ENCODE measurements at places on chromosomes 2 and 18.

- no peak for DNase-seq
Observed at GRCh38 chr2:156434461-156435291, 1.5 kb upstream of the GPD2 start.

- no peak for DNase-seq
Observed at GRCh38 chr2:222034058-222034457, 264.7 kb downstream of the PAX3 start.

- DNase-seq = no peak
Observed at GRCh38 chr18:23135550-23136325, 453 bp downstream of the CABLES1 start.

DNA sequence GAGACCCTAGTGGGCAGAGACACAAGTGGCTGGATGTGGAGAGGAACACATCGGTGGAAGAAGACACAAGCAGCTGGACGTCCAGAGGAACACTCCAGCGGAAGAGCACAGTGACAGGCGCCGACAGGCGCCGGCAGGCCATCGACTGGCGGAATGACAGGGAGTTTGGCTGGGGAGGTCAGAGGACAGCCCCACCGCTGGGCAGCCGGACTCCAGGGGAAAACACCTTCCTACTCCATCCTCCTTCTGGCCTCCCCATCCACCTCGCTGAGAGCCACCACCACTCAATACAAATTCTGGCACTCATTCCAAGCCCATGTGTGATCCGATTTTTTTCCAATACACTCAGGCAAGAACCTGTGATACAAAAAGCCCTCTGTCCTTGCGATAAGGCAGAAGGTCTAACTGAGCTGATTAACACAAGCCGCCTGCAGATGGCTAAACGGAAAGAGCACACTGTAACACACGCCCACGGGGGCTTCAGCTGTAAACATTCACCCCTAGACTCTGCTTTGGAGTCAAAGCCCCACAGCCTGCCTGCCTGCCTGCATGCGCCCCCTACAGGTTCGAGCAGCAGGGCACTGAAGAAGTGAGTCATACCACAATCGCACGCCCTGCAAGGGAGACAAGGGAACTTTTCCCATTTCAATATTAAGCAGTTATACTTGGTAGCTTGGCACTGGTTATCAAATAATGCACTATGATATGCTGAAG is 50.2 kb upstream of the LRP1B start:
- DNase-seq = no peak

- DNase-seq = no peak
Observed at GRCh38 chr2:40394031-40394430, 57.9 kb downstream of the SLC8A1 start.

GRCh38 chr2:96197546-96198255 is 10.9 kb downstream of the STARD7 start:
- DNase-seq = no peak

DNA sequence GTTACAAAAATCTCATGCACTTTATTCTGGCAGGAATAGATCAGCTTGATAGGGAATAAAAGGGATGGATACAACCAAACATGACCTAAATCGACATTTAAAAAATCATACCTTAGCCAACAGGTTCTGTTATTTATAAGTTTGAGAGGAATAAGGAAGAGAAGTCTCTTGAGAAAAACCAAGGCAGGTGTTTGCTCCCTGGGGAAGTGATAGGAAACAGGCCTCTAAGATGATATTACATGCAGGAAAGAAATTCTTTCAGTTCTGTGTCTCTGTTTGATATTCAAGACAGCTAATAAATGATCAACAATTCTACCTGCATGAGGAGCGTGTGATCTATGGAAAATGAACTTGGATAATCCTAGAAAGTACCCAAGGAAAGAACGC is 184.8 kb upstream of the ZEB2 start:
- no peak for DNase-seq

GRCh38 chr18:39843546-39843945 is 2111.5 kb upstream of the PIK3C3 start:
- DNase-seq = no peak

DNA sequence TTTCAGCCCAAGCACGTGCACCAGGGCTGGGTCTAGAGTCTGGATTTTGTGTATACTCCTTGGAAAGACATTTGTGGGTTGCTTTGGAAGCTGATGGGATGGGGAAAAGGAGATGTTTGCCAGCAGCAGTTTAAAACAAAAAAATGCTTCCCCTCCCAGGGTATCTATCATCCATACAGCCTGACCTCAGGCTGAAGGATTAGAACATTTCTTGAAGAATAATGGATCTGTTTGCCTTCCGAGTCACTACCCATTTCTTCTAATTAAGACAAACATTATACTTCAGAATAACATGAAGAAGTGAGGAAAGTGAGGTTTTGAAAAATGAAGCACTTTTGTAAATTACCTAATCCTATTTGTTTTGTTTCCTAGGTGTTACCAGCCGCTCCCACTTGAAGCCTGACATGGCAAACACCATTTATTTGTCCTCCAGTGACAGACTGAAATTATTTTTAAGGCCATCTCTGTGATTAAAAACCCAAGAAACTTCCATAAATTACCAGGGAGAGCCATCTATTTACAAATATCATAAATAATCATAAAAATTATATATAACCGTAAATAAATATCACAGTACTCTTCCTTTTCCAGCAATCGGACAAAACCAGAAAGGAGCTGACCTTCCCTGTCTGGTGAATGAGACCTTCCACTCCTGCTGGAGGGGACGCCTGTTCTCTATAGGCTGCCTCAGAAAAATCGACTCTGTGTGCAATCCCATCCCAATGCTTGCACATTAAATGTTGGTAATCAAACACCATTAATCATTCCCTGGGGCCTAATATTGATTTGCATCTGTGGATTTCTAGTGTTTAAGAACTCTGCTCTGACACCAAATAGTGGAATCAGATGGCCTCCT is 106.8 kb downstream of the C1D start:
- DNase-seq = no peak

- DNase-seq = no peak
Observed at GRCh38 chr2:231347638-231348037, 47.9 kb upstream of the B3GNT7 start.

DNA sequence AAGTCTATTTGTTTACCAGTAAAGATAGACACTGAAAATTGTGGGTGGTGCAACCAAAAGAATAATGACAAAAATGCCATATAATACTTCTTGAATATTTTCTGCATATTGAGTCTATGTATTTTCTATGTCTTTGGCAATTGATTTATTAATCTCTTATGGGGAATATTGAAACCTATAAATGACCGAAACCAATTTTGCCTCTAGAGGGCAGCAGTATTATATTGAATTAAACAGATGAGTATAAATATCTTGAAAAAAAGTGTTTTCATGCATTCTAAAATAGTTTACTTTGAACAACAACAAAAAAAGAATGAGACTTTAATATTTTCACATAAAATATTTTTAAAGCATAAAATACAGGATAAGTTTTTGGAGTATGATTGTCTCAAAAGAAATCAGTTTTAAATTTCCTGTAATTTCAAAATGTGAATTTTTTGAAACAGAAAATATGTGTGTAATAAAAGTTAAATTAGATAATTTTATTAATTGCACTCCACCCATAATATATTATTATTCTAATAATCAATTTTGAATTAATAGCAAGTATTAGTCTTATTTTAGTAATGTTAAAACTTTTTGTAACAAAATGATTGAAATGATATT is 49.9 kb upstream of the CALCRL start:
- no peak for DNase-seq

DNA sequence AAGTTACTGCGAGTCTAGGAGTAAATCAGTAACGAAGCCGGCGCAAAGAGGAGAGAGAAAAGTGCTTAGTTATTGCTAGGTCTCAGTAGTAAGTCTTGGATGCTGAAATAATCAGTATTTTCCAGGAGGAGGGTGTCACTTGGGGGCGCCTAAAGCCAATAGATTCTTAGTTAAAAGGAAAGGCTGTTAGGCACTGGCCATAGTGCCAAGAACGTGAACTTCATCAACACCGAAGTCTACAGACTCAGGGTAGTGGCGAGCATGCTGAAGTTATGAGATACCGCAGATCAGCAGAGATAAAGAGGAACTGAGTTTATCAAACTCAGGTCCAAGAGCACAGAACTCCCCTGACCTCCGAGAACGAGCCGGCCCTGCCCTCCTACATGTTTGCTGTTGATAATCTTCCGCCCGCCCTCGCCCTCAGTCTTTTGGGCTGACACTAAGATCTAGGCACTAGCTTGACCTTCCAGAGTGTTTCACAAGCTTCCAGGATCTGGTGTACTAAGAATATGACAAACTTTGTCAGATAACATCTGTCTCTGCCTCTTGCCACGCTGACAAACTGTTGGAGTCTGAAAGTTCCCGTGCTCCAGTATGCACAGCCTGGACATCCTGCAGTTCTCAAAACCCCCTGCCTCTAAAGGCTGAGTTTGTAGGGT is 49.2 kb downstream of the CYB5A start:
- DNase-seq = no peak

DNA sequence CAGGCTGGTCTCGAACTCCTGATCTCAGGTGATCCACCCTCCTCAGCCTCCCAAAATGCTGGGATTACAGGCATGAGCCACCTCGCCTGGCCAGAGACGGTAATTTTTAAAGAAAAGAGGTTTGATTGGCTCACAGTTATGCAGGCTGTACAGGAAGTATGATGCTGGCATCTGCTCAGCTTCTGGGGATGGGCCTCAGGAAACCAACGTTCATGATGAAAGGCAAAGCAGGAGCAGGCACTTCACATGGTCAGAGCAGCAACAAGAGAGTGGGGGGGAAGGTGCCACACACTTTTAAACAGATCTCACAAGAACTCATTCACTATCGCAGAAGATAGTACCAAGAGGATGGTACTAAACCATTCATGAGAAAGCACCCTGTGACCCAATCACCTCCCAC is 38.0 kb upstream of the GPD2 start:
- no peak for DNase-seq

DNA sequence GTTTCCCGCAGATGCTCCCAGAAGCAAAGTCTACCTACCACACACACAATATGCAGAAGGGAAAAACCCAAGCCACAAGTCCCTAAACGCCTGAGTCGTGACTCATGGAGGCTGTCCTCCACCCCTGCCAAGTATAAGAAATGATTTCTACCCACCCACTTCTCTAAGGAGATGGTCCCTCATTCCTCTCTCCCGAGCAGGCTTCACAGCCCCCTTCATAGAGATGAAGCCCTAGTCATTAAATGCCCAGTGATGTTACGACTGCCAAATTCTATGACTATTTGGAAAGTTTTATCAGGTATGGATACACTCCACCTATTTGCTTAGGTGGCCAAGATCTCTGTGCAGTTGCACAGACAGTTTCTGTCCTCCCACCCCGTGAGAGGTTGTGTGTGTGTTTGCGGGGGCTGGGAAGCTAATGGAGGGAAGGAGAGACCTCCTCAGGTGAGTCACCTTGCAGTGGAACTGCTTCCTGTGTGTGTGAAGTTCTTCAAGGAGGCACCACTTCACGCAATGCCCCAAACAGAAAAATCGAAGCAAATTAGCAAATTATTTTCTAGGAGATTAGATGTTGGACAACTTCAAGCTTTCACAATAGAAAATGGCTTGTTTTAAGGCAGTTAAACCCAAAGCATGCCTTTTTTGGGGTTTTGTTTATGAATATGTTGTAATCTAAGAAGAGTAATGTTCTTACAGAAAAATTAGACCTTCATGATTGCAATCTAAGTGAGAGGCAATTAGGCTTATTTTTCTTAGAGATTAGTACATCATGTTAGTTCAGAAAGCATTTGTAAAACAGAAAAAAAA is 175.2 kb downstream of the TGIF1 start:
- DNase-seq = no peak

DNA sequence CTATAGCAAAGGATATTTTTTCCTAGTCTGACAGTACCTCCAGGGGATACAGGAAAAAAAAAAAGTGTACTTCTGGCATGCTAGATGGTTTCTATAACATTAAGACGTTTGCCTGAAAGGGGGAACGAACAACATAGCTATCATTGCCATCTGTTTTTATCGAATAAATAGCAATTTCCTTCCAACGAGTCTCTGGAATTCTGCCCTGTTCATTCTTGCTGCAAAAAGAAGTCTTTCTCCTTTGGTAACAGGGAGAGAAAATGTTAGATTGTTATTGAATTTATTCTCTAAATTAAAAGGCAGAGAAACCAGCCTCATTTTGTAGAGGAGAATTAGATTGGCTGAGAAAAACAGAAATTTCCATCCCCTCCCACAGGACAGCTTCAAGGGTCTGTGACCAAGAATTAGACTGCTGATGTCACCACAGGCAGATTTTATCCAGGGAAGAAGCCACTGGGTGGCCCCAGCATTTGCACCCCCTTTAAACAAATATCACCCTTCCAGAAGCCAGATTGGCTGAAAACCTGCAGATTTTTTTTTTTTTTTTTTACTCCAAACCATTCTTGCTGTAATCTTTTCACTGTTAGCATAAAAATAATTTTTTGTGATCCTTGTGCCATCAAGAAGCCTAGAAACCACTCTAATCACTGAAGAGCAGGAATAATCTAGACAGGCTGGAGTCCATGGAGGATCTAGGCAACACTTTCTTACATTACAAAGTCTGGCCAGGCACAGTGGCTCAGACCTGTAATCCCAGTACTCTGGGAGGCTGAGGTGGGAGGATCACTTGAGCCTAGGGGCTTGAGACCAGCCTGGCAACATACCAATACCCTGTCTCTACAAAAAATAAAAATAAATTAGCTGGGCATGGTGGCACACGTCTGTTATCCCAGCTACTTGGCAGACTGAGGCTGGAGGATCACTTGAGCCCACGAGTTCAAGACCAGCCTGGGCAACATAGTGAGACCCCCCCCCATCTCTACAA is 12.0 kb downstream of the WDFY1 start:
- DNase-seq = no peak

- no peak for DNase-seq
Observed at GRCh38 chr2:197207598-197207997, 103.0 kb downstream of the ANKRD44 start.

DNA sequence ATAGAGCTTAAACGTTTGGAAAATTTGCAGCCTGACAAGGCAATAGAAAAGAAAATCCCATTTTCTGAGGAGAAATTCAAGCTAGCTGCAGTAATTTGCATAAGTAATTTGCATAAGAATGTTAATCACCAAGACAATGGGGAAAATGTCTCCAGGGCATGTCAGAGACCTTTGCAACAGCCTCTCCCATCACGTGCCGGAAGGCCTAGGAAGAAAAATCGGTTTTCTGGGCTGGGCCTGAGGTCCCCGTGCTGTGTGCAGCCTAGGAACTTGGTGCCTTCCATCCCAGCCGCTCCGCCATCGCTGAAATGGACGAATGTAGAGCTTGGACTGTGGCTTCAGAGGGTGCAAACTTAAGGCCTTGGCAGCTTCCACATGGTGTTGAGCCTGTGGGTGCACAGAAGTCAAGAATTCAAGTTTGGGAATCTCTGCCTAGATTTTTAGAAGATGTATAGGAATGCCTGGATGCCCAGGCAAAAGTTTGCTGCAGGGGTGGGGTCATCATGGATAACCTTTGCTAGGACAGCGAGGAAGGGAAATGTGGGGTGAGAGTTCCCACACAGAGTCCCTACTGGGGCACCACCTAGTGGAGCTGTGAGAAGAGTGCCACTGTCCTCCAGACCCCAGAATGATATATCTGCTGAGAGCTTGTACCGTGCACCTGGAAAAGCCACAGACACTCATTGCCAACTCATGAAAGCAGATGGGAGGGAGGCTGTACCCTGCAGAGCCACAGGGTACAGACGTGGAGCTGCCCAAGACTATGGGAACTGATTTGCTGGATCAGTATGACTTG is 164.6 kb downstream of the GULP1 start:
- no peak for DNase-seq

- no peak for DNase-seq
Observed at GRCh38 chr2:165544897-165545296, 75.4 kb downstream of the CSRNP3 start.

- DNase-seq = no peak
Observed at GRCh38 chr2:99545604-99546003, 55.8 kb upstream of the REV1 start.

Measured in KG1 (cell line).